ENCODE measurements at places on chromosomes 12 and 14.

- no peak for DNase-seq
These were observed 185.6 kb downstream of the APAF1 start for GRCh38 chr12:98830657-98831056.

DNA sequence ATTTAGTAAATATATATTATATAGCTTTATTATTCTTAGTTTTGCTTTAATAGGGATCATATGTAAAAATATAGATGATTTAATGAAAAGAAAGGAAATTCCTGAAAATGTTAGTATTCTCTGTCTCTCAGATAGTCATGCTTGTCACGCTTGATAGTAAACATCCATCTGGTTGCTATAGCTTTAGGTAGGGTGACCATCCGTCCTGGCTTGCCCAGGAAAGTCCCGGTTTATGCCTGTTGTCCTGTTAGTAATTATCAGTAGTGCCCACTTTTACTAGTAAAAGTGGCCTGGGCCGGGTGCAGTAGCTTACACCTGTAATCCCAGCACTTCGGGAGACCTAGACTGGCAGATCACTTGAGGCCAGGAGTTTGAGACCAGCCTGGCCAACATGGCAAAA, 23.8 kb downstream of the CFAP54 start:
- no peak for DNase-seq

GRCh38 chr14:74290415-74290814, 12.3 kb downstream of the ABCD4 start:
- peak; percentile 73 for DNase-seq

GRCh38 chr14:98959410-98959809, 312.6 kb downstream of the BCL11B start:
- DNase-seq: no peak

- no peak for DNase-seq
These were observed 310.0 kb downstream of the IPO8 start for GRCh38 chr12:30385706-30386105.

DNA sequence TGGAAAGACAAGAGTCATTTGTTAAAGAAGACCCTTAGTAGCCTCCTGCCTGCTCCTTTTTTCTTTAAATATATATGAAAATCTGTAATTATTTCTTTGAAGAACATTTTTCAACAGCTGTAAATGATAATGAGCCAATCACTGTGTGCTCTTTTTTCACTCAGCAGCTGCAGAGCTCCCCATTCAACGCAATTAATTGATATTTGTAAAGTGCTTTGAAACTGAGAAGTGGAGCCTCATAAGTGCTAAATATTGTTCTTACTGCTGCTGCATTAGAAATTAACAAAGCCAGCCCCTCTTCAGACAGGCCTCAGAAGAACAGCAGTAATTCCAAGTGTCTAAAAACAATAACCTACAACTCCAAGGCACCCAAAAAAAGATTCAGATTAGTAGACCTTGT, 224.3 kb downstream of the GXYLT1 start:
- no peak for DNase-seq

DNA sequence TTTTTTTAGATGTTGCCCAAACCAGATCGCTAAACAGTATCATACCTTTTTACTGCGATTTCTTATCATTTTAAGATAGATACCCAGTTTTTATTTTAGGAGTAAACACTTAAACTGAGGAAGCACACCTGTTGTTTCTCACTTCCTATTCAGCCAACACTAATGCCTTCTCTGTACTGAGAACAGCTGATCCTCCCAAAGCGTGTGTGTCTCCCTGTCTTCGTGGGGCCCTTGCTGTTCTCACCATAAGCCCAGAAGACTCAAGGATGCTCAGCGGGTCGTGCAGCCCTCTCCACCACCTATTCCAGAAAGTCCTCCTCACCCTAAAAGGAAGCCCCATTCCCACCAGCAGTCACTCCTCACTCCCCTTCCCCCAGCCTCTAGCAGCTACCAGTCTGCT, 14.8 kb downstream of the PPP2R5C start:
- no peak for DNase-seq

DNA sequence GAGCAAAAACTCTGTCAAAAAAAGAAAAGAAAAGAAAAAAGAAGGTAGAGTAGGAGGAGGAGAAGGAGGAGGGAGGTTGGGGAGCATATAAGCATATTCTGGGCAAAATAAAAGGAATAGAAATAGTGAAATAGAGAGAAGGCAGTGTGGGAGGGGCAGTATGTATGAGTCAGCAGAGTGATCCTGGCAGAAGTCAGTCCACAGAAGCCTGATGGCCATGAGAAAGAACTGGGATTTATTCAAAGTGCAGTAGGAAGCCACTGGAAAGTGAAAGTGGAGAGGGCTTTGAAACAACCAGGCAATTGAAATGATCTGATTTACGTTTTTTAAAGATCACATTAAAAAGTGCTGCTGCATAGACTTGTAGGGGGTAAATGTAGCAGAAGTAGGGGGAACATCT, 368.6 kb upstream of the USP15 start:
- DNase-seq: no peak

- DNase-seq: no peak
These were observed 37.8 kb upstream of the C12orf75 start for GRCh38 chr12:105292705-105293104.

GRCh38 chr12:95187865-95188415, 29.3 kb downstream of the FGD6 start:
- no peak for DNase-seq

GRCh38 chr14:61409782-61410181, 88.4 kb downstream of the PRKCH start:
- DNase-seq: no peak

GRCh38 chr12:1343422-1343821, 251.0 kb downstream of the FBXL14 start:
- no peak for DNase-seq

- no peak for DNase-seq
These were observed 177.6 kb downstream of the CAND1 start for GRCh38 chr12:67446716-67447115.

DNA sequence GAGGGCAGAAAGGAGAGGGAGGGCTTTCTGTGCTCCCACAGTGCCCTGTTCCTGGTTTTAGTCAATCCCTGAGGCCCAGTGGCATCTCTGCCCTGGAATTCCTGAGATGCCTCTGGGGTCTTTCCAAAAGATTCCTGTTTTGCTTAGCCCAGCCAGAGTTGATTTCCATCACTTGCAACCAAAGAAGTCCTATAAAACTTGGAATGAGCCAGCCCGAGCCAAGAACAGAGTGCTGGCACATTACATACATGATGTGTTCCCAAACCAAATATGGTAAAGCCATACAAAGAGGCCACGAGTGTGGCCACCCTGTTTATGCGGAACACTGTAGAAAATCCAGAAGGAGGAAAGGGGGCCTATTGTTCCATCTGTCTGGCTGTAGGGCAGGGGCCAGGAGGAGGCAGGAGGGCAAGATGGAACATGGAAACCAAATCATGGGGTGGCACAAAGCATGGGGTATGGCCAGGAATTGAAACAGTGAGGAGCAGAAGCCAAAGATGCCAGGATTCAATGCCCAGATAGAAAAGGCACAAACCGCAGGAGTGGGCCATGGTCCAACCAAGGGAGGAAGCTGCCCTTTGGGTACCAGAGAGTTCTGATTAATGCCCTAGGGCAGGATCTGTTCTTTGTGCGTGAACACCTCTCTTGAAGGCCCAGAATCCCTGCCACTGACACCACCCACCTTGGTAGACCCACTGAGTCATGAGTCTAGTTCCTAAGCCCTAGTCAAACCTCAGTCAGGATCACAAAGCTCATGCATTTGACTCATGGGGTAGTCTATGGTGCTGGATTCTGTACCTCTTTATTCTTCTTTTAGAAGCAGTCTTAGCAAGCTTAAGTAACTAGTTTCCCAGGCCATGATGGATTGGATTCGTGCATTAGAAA, 75.2 kb downstream of the LRRC74A start:
- peak; percentile 29 for DNase-seq

- DNase-seq: no peak
These were observed 50.2 kb downstream of the RAB35 start for GRCh38 chr12:120066341-120066740.

DNA sequence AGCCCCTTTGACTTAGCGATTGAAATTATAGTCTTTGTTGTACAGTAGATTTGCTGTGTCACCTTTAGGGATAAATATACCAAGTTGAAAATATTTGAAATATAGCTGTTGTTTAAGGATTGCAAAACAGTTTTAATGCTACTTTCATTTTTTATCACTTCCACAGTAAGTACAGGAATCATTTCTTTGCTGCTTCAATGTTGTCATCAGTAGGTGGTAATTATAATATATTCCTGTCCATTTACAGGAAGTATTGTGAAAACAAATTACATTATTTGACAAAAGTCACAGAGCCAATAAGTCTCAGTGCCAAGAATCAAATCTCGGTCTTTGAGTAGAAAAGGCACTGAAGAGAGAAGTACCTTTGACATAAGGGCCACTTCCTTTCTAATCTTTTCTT, 342.6 kb upstream of the RGS6 start:
- no peak for DNase-seq

GRCh38 chr12:74401966-74402365, 135.7 kb upstream of the ATXN7L3B start:
- DNase-seq: no peak

- no peak for DNase-seq
These were observed 66.5 kb downstream of the PLEKHG7 start for GRCh38 chr12:92769124-92769901.
